ENCODE measurements at places on chromosomes 6 and 20.

DNA sequence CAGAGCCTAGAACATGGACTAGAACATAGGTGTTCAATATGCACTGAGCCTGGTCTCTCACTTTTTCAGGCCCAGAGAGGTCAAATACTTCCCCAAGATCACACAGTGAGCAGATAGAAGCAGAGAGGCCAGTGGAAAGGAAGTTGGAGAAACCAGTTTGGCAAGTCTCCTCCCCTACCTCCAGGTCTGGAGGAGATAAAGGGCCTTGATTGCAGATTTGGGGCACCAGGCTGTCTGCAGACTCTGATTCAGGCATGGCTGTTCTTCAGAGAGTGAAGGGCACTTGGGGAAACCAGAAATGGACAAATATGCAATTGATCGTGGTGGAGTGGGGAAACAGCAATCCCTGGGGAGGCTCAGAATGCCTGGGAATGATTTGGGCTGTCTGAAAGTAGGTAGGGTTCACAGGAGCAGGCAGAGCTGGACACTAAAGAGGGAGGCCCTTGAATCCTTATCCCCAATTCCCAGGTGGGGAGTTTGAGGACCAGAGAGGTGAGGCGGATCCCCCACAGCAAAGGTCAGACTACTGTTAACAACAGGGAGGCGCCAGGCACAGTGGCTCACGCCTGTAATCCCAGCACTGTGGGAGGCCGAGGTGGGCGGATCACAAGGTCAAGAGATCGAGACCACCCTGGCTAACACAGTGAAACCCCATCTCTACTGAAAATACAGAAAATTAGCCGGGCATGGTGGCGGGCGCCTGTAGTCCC lies 2.3 kb downstream of the PEDS1 start:
- no peak for DNase-seq

- DNase-seq: no peak
Measured at GRCh38 chr6:126696921-126697693, 357.2 kb downstream of the CENPW start.

- DNase-seq: no peak
Measured at GRCh38 chr6:110232450-110232849, 52.2 kb downstream of the CDC40 start.

GRCh38 chr6:43493833-43494232 lies 16.3 kb downstream of the LRRC73 start:
- DNase-seq: no peak

- DNase-seq: peak; percentile 48
Measured at GRCh38 chr20:1225783-1226654, at the start of gene RAD21L1. Gene RAD21L1, plus strand, starts transcription at chr20:1226044. Its CDS starts 2,410 bp downstream, at chr20:1228454.

GRCh38 chr20:51218603-51219002 lies 195.7 kb upstream of the KCNG1 start:
- no peak for DNase-seq

GRCh38 chr6:5111626-5112025 lies 26.5 kb downstream of the PPP1R3G start:
- no peak for DNase-seq

DNA sequence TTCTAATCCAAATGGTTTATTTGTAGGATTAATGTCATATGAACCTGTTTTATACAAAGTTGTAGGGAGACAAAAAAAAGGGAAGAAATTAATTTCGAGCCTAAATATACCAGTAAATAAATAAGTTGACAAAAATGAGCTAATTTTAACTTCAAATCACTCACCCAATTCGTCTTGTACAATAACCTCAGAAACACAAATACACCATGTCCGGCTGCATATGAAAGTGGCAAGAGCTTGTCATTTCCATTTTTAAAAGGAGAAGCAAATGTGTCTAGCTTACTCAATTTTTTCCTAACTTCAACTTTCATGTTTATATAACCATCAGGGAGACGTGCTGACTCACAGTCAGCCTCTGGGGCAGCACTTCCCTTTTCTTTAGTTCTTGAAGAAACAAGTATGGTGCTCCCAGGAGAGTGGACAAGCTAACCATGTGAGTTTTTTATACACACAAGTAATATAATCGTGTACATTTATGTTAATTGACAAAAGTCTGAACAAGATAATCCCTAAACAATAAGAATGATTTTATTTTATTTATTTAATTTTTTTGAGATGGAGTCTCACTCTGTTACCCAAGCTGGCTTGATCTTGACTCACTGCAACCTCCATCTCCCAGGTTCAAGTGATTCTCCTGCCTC lies 55.5 kb upstream of the SGK1 start:
- no peak for DNase-seq

GRCh38 chr6:90135667-90136066 lies 161.0 kb downstream of the BACH2 start:
- no peak for DNase-seq

DNA sequence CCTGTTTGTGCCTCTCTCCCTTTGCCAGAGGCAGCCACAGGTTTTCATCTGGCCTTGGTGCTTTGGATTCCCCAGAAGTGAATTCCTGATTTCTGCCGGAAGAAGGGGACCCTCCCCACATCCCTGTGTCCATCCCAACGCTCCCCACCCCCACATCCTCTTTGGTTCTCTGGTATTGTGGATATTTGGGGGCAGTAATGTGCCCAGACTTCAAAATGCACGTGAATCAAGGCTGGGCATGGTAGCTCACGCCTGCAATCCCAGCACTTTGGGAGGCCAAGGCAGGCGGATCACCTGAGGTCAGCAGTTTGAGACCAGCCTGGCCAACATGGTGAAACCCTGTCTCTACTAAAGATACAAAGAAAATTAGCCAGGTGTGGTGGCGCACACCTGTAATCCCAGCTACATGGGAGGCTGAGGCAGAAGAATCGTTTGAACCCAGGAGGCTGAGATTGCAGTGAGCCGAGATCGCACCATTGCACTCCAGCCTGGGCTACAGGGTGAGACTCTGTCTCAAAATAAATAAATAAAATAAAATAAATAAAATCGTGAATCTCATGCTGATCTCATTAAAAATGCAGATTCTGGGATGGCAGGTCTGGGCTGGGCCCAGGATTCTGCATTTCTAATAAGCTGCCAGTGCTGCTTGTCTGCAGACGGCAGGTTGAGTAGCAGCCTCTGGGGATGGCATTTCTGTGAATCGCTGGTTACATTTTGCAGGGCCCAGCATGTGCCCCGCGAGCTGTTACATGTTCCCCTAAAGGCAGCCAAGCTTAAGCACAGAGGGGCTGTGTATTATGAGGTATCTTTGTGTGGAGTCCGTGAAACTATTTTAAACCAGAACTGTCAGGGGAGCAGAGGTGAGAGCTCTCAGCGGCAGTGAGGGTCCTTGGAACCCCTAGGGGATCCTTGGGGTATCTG lies 49.0 kb downstream of the SYNJ2 start:
- no peak for DNase-seq

- DNase-seq: no peak
Measured at GRCh38 chr20:35564905-35565304, 23.0 kb downstream of the ERGIC3 start.

GRCh38 chr6:90687775-90688380 lies 101.0 kb upstream of the MAP3K7 start:
- DNase-seq: no peak

DNA sequence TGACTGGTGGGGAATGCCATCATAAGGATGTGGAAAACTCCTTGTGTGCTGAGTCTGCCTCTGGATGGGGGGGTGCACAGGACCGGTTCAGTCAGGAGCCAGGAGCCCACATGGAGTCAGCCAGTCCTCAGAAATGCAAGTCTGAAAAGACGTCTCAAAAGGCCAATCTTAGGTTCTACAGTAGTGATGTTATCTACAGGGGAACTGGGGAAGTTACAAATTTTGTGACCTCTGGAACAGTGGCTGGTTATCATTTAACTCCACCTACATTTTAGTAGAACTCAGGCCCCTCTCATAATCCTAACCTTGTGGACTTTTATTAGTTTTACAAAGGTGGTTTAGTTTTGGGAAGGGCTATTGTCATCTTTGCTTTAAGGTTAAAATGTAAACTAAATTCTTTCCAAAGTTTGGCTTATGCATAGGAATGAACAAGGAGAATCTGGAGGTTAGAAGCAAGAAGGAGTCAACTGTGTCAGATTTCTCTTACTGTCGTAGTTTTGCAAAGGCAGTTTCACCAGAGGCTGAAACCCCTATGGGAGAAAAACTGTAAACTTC lies 13.7 kb upstream of the TBC1D22B start:
- no peak for DNase-seq

- no peak for DNase-seq
Measured at GRCh38 chr6:33194431-33194979, 2.2 kb upstream of the COL11A2 start.

Measured in immature natural killer cell (primary cell).